ENCODE measurements at places on chromosomes 6 and 20.

DNA sequence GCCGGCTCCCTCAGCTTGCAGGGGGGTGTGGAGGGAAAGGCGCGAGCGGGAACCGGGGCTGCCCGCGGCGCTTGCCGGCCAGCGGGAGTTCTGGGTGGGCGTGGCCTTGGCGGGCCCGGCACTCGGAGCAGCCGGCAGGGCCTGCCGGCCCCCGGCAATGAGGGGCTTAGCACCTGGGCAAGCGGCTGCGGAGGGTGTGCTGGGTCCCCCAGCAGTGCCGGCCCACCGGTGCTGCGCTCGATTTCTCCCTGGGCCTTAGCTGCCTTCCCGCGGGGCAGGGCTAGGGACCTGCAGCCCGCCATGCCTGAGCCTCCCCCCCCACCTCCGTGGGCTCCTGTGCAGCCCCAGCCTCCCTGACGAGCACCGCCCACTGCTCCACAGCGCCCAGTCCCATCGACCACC is 514.5 kb upstream of the GJE1 start:
- DNase-seq, result no peak

DNA sequence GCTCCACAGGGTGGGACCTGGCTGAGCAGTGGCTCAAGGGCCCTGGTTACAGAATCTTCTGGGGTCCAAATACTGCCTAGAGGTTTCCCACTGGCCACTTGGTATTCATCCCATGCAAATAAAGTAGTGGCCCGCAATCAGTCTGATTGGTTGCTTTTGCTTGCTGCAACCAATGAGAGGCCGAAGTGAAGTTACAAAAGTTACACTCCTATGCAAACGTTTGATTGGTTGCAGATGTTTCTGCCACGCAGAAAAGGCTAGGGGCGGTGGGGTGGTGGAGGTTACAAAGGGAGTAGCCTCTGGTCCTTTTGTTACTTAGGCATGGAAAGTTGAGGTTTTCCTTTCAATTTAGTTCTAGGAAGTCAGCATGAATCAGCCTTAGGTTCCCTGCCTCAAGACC is 3.6 kb upstream of the NHLRC1 start:
- DNase-seq, result no peak

DNA sequence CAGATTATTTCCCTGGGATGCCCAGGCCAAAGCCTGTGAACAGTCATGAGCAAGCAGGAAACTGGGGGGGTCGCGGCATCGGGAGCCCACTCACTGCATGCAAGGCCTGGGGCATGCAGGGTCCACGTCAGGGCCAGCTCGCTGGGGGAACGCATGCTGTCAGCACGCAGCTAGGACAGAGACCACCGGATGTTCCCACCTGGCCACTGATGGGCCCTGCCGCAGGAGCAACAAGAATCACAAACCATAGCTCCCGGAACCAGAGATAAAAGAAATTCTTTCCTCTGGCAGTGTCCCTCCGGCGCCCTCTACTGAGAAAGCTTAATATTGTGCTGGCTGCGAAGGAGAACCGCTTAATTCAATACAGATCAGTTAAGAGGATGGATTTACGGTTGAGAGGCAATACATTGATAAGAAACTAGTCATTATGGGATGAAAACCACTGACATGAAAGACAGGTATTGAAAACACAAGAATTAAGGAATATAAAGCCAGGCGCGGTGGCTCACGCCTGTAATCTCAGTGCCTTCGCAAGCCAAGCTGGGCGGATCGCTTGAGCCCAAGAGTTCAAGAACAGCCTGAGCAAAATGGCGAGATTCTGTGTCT is 32.6 kb downstream of the C6orf15 start:
- DNase-seq, result peak; percentile 74

GRCh38 chr6:75906871-75907270 is 157.8 kb downstream of the MYO6 start:
- DNase-seq, result no peak

GRCh38 chr6:119541132-119541905 is 191.8 kb upstream of the MAN1A1 start:
- peak; percentile 64 for DNase-seq

- peak; percentile 61 for DNase-seq
These were observed 140.1 kb downstream of the QKI start for GRCh38 chr6:163554663-163555062.

DNA sequence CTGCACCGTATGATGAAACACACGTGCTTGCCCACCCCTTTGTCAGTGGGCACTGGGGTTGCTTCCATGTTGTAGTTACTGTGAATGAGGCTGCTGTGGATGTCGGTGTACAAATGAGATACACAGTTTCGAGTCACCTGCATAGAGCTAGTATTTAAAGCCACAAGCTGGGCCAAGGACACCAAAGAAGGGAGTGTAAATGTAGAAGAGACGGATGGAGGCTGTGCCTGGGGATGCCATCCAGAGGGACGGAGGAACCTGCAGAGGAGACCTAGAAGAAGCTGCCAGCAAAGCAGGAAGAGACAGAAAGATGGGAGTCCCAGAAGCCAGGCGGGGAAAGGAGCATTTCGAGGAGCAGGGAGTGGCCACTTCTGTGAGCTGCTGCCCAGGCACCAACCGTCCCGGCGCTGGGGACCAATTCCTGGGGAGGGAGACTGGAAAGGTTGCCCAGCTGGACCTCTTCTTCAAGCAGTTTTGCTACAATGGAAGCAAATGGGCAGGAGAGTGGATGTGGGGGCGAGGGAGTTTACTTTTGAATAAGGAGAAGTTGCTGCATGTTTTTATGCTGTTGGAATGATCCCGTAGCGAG is 339.3 kb downstream of the ZFAND3 start:
- no peak for DNase-seq

- peak; percentile 90 for DNase-seq
These were observed 228.2 kb downstream of the MYLK4 start for GRCh38 chr6:2522521-2522920.
